ENCODE measurements at places on chromosomes 7 and 10. TPM values are rescaled to one million over a fixed set of nuclear protein-coding genes. Genes with fewer than 3 reads are reported as not detected.

LGI1 gene
- total RNA-seq, result 0.14 TPM

TES gene
- total RNA-seq, result 36.1 TPM

C7orf57 gene
- not detected for total RNA-seq

ANK3 gene
- 3.3 TPM for total RNA-seq

TEX36 gene
- not detected for total RNA-seq

LLCFC1 gene
- not detected for total RNA-seq

MMP21 gene
- total RNA-seq, result under 0.01 TPM
